ENCODE measurements at places on chromosomes 2 and 18. TPM values are rescaled to one million over a fixed set of nuclear protein-coding genes. Genes with fewer than 3 reads are reported as not detected.

KCNG2 gene
- polyA plus RNA-seq: 0.14 TPM

LYG2 gene
- 0.09 TPM for polyA plus RNA-seq

TUBA3E gene
- polyA plus RNA-seq: 0.82 TPM

LDAH gene
- polyA plus RNA-seq: 10.1 TPM

RNU2-63P gene
- polyA plus RNA-seq: not detected

TEX44 gene
- polyA plus RNA-seq: 0.02 TPM

HTR2B gene
- polyA plus RNA-seq: 0.84 TPM

SERPINB7 gene
- polyA plus RNA-seq: 28.9 TPM

PJVK gene
- 13.6 TPM for polyA plus RNA-seq

FTCDNL1 gene
- polyA plus RNA-seq: 2.2 TPM

PLEK gene
- polyA plus RNA-seq: 35.3 TPM

PSMD1 gene
- 40.4 TPM for polyA plus RNA-seq

SCG2 gene
- 0.71 TPM for polyA plus RNA-seq

CDH2 gene
- polyA plus RNA-seq: 1.6 TPM

GIGYF2 gene
- polyA plus RNA-seq: 19.1 TPM

RGPD4 gene
- polyA plus RNA-seq: 0.05 TPM

CRYGC gene
- not detected for polyA plus RNA-seq

TXNDC2 gene
- 0.02 TPM for polyA plus RNA-seq

SGPP2 gene
- 4.4 TPM for polyA plus RNA-seq

RBM43 gene
- 9.5 TPM for polyA plus RNA-seq

TMEM198 gene
- 3.7 TPM for polyA plus RNA-seq

GPR45 gene
- 0.02 TPM for polyA plus RNA-seq

TMEM247 gene
- polyA plus RNA-seq: not detected

MC5R gene
- 0.27 TPM for polyA plus RNA-seq

ACMSD gene
- not detected for polyA plus RNA-seq

SLC23A3 gene
- 2.6 TPM for polyA plus RNA-seq

EPB41L3 gene
- 31.9 TPM for polyA plus RNA-seq

GAL3ST2 gene
- 0.02 TPM for polyA plus RNA-seq

TFPI gene
- 33.4 TPM for polyA plus RNA-seq

LRRC30 gene
- 0.05 TPM for polyA plus RNA-seq

ACKR3 gene
- 13.9 TPM for polyA plus RNA-seq

ALPG gene
- polyA plus RNA-seq: 0.96 TPM

Measured in thymus (tissue), 14 donors.